ENCODE measurements at places on chromosomes 7 and 10.
A peak's percentile ranks its signal among the peaks of the same experiment; 100 is the strongest.

DNA sequence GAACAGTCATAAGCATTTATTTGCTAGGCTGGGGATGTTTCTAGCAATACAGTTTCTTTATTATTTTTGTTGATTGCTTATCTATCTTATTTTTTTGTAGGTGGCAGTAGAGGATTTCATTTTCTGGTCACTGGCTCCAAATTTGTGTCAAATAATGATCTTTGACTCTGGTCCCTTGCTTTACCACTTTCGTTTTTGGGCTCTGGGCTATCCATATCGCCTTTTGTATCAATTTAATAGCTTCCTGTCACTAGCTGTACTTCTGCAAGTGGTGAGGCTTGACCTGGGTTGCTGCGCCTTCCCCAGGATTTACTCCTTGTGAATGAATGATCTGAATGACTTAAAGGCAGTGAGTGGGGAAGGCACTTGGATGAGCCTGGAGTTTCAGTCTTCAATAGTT lies 48.4 kb downstream of the MDFIC start:
- no peak for DNase-seq

DNA sequence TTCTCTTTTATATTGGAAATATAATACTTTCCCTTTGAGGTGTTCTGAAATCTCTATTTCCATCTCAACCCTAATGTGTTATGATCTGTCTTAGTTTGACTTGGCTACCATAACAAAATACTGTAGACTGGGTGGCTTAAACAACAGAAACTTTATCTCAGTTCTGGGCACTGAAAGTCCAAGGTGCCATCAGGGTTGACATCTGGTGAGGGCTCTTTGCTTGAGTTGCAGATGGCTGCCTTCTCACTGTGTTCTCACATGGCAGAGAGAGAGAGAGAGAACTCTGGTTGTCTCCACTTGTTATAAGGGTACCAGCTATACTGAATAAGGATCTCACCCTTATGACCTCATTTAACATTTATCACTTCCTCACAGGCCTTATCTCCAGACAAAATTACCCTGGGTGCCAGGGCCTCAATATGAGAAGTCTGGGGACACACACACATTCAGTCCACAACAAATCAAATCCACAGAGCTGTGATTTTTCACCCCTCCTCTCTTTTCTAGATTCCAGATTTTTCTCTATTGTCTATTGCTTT lies 104.5 kb downstream of the SRI start:
- no peak for DNase-seq

GRCh38 chr10:34791228-34791627 lies 23.9 kb downstream of the PARD3 start:
- DNase-seq = no peak

DNA sequence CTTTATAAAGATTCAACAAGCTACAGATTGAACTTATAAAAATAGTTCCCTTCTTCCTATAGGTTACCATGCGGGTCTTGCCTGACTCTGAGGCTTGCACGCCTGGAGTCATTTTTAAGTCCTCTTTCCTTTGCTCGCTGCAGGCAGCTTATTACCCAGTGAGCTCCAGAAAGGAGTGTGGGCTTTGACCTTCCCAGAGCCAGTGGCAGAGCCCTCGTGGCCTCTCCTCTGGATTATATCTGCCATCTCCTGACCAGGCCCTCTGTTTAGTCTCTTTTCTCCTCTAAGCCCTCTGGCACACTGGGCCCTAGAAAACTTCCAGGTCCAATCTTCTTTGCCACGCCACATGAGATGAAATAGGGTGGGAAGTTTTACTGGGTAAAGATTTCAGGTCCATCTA lies 39.9 kb upstream of the EZH2 start:
- DNase-seq = no peak

DNA sequence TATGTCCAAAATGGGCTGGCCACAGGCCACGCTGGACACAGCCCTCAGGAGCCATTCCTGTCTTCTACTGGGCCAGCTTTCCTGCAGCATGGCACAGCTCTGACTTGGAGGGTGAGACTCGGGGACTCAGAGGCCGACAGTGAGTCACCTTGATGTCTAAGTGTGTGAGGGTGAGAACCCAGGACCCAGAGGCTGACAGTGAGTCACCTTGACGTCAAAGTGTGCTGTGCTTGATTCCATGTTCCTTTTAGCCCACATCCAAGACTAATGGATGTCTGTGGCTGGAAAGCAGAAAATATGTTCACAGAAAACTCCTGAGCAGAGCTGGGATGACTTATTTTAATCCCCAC lies 6.0 kb upstream of the FAM170B start:
- DNase-seq = peak; percentile 92

DNA sequence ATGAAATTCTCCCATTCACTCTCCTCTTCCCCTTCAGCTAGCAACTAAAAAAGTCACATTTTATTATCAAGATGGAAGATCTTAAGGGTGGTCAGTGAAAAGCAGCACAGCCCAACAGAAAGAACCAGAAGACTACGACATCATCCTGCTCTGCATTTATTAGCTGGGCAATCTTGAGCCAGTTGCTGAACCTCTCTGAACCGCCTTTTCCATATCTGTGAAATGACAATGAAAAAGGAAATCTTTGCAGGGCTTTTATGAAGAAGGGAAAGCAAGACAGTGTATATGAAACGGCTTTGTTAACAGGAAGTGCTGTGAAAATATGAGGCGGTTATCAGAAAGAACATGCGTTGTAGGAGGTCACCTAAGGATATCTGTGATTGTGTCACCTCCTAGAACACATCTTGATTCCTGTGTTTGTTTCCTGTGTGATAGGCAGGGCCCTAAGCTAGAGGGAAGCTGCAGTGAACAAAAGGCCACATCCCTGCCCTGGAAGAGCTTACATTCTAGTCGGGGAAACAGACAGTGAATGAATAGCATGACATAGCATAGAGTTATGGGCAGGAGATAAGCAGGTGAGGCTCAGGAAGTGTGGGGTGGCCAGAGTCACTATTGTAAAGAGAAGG lies 36.0 kb upstream of the KCNMA1 start:
- DNase-seq = no peak
